ENCODE measurements at places on chromosomes 6 and 20. TPM values are rescaled to one million over a fixed set of nuclear protein-coding genes. Genes with fewer than 3 reads are reported as not detected.

SLC25A27 gene
- 1.3 TPM for total RNA-seq

DNA sequence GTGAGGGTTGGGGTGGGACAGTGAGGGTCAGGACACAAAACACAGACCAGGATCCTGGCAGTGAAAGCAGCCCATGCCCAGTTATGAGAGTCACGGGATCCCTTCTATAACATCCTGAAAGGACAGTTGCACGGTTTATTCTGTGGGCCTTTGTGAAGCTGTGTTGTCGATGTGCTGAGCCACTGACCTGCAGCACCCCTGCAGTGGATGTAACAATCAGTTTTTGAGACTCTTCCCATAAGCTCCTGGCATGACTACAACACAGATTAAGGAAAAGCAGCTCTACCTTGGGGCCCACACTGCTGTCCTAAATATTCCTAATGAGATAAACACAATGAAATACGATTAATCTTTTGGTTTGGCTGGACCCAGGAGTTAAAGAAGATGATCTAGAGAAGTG, 3.7 kb downstream of the PYGB start:
- DNase-seq: no peak
- peaks cover 30% of the 10 kb centered on the region for H3K4me1 ChIP-seq
- H3K36me3 ChIP-seq: peaks cover 24% of the 10 kb centered on the region
- no peak overlapping the region for H3K4me3 ChIP-seq

- DNase-seq: no peak
- peaks cover 8% of the 10 kb centered on the region for H3K36me3 ChIP-seq
- H3K27me3 ChIP-seq: peaks cover 18% of the 10 kb centered on the region
- no peak overlapping the region for H3K4me3 ChIP-seq
- H3K27ac ChIP-seq: no peak overlapping the region
- H3K4me1 ChIP-seq: peaks cover 17% of the 10 kb centered on the region
Observed at GRCh38 chr20:57613481-57613921, 6.7 kb downstream of the ZBP1 start.

GRCh38 chr6:13886949-13887348, 37.8 kb upstream of the RNF182 start:
- H3K4me3 ChIP-seq: no peak overlapping the region
- DNase-seq: no peak
- no peaks in the 10 kb centered on the region for H3K4me1 ChIP-seq
- H3K27ac ChIP-seq: no peak overlapping the region

GRCh38 chr6:10624836-10625235, 69.6 kb downstream of the C6orf52 start:
- H3K27ac ChIP-seq: no peak overlapping the region
- H3K27me3 ChIP-seq: no peaks in the 10 kb centered on the region
- H3K36me3 ChIP-seq: peaks cover 13% of the 10 kb centered on the region
- no peak for DNase-seq
- H3K4me3 ChIP-seq: no peak overlapping the region
- no peaks in the 10 kb centered on the region for H3K4me1 ChIP-seq

DNA sequence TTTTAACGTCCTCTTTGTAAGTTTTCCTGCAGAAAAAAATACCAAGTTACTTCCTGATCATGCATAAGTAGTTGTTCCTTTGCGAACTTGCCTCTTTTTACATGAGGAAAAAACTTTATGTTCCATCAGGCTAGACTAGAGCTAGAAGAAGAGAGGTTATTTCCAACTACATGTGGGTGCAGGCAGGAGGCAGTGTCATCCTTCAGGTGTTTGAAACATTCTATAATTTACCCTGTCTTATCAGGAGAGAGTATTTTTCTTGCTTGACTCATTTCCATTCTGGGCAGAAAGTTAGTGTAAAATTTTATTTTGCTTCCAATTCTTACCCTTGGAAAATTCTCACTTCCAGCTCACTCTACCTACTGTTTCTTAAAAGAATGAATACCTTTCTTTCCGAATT, 28.5 kb upstream of the EPHA7 start:
- H3K27me3 ChIP-seq: no peaks in the 10 kb centered on the region
- H3K4me1 ChIP-seq: no peaks in the 10 kb centered on the region
- H3K36me3 ChIP-seq: no peaks in the 10 kb centered on the region
- H3K4me3 ChIP-seq: no peak overlapping the region
- no peak overlapping the region for H3K27ac ChIP-seq

GRCh38 chr6:102766963-102767362, 1373.5 kb downstream of the GRIK2 start:
- no peaks in the 10 kb centered on the region for H3K36me3 ChIP-seq
- H3K4me3 ChIP-seq: no peak overlapping the region
- H3K27ac ChIP-seq: no peak overlapping the region
- DNase-seq: no peak
- no peaks in the 10 kb centered on the region for H3K27me3 ChIP-seq

DNA sequence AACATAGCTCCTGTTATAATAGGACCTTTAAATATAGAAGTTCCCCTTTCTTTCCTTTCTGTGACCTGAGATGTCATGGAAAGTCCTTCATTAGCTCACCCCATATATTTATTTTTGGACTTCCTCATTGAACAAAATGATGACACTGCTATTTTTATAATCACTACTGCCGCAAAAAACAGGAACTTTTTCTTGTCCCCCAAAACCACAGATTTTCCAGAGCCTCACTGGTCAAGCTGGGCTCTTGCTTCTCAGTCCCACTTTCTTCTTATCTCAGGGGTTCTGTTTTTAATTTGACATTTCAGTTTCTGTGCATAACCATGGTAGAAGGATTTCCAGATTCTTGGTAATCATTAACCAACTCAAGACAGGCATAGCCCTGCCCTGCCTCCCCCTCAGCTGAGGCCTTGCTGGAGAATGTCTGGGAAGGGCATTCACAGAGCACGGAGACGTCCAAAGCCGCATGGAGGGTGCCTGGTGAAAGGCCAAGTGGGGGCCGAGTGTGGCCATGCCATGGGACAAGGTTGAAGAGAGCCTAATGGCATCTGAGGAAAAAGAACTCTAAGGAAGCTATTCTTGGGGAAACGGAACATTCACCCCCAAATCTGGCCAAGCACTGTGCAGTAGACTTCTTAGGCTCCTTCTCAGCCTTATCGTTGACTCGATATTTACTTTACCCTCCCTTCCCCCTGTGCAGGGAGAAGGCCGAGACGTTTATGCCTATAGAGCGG, 73.7 kb downstream of the EDN1 start:
- H3K4me3 ChIP-seq: no peak overlapping the region
- H3K27me3 ChIP-seq: peaks cover 2% of the 10 kb centered on the region
- H3K27ac ChIP-seq: no peak overlapping the region
- no peak for DNase-seq

TXLNB gene
- 0.05 TPM for total RNA-seq

DNA sequence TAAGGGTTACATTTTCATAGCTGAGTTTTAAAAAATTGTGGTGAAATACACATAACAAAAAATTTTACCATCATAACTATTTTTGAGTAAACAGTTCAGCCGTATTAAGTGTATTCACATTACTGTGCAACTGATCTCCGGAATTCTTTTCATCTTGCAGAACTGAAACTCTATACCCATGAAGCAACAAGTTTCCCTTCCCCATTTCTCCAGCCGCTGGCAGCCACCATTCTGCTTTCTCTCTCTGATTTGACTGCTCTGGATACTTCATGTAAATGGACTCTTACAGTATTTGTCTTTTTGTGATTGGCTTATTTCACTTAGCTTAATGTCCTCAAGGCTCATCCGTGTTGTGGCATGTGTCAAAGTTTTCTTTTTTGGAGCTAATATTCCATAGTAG, 341.6 kb downstream of the QKI start:
- H3K4me1 ChIP-seq: no peaks in the 10 kb centered on the region
- no peak overlapping the region for H3K4me3 ChIP-seq
- H3K27me3 ChIP-seq: peaks cover 4% of the 10 kb centered on the region

GRCh38 chr20:23533161-23533560, 35.1 kb downstream of the CST9L start:
- H3K4me3 ChIP-seq: no peak overlapping the region
- DNase-seq: no peak
- H3K4me1 ChIP-seq: peaks cover 4% of the 10 kb centered on the region

GRCh38 chr20:17583126-17583525, 13.3 kb downstream of the DSTN start:
- no peak overlapping the region for H3K27ac ChIP-seq
- no peak for DNase-seq
- H3K36me3 ChIP-seq: peaks cover 8% of the 10 kb centered on the region
- no peaks in the 10 kb centered on the region for H3K27me3 ChIP-seq
- H3K4me3 ChIP-seq: no peak overlapping the region
- H3K4me1 ChIP-seq: peaks cover 16% of the 10 kb centered on the region

TRIM31 gene
- total RNA-seq: not detected

GRCh38 chr6:71533939-71534379, 245.3 kb downstream of the OGFRL1 start:
- H3K4me3 ChIP-seq: no peak overlapping the region
- DNase-seq: no peak
- H3K36me3 ChIP-seq: no peaks in the 10 kb centered on the region
- H3K27me3 ChIP-seq: no peaks in the 10 kb centered on the region
- no peaks in the 10 kb centered on the region for H3K4me1 ChIP-seq

VAPB gene
- total RNA-seq: 36.2 TPM

KIAA0408 gene
- total RNA-seq: 18.5 TPM

DNA sequence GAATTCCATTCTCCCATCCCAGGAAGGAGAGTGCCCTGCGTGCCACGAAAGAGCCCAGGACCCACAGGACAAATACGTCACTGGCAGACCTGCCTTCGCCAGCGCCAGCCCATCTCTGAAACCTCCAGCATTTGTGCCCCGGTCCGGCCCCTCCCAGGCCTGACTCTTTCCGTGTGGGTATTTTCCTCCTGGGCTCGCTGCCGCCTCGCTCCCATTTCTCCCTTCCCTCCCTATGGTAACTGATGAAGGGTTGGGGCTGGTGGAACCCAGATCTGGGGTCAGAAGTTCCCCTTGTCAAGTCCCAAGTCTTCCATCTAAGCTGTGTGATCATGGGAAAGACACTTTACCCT, 208.5 kb downstream of the LRFN2 start:
- no peak overlapping the region for H3K4me3 ChIP-seq
- no peak overlapping the region for H3K27ac ChIP-seq
- peaks cover 7% of the 10 kb centered on the region for H3K36me3 ChIP-seq
- H3K4me1 ChIP-seq: peaks cover 1% of the 10 kb centered on the region
- no peak for DNase-seq

DNA sequence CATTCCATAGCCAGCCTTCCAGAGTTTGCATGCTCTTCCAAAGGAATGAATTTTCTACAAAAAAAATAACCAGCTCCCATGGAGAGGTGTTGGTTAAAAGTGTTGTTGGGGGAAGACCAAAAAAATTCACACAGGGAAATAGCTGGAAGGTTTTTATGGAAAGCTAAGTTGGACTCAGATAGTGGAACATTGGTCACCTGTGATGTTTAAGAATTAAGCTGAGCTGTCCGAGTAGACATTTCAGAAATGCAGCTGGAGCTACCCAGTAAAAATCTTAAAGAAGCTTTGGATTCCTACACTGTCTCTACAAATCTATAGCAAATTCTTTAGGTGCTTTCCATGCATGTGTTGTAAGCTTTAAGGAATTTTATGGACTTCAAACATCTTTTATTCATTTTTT, 155.5 kb downstream of the THBS2 start:
- H3K27me3 ChIP-seq: no peaks in the 10 kb centered on the region
- no peaks in the 10 kb centered on the region for H3K36me3 ChIP-seq
- no peaks in the 10 kb centered on the region for H3K4me1 ChIP-seq
- no peak for DNase-seq
- H3K4me3 ChIP-seq: no peak overlapping the region

DNA sequence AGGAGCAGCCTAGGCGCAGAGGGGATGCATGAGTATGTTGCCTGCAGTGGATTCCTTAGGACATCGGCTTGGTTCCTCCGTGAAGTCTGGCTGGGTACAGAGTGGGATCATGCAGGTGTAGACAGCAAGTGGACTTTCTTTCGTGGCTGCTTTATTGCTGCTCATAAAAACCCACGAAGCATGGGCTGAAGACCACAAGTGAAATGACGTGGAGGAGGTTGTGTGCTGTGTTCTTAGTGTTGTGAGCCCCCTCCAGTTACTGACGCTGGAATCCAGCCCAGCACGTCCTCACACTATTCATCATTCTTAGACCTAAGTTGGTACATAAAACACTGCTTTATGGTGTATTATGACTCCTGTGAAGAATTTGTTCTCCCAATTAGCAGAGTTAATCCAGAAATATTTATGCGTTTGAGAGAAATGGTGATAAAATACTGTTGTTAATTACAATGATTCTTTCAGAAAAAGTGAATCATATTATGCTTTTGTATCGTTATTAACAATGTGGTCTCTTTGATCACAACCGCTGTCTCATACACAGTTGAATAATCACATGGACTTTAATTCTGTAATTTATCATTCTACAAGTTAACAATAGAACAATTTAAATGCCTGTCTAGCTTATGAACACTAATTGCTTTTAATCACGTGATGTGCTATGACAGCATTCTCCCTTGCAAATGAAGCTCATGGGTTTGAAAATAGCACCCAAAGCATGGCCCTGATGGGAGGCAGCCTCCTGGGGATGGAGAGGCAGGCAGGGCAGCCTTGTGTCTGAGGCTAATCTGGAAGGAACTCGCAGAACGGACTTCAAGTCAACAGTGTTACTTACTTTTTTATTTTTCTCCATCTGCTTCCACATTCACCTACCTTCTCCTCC, 233.9 kb upstream of the SYNDIG1 start:
- DNase-seq: no peak
- no peaks in the 10 kb centered on the region for H3K36me3 ChIP-seq
- H3K4me3 ChIP-seq: no peak overlapping the region
- H3K27ac ChIP-seq: no peak overlapping the region

- no peak overlapping the region for H3K4me3 ChIP-seq
- no peak for DNase-seq
- H3K36me3 ChIP-seq: no peaks in the 10 kb centered on the region
- H3K27ac ChIP-seq: no peak overlapping the region
- H3K27me3 ChIP-seq: peaks cover 7% of the 10 kb centered on the region
- H3K4me1 ChIP-seq: no peaks in the 10 kb centered on the region
Observed at GRCh38 chr6:99882128-99882702, 111.8 kb downstream of the MCHR2 start.

DNA sequence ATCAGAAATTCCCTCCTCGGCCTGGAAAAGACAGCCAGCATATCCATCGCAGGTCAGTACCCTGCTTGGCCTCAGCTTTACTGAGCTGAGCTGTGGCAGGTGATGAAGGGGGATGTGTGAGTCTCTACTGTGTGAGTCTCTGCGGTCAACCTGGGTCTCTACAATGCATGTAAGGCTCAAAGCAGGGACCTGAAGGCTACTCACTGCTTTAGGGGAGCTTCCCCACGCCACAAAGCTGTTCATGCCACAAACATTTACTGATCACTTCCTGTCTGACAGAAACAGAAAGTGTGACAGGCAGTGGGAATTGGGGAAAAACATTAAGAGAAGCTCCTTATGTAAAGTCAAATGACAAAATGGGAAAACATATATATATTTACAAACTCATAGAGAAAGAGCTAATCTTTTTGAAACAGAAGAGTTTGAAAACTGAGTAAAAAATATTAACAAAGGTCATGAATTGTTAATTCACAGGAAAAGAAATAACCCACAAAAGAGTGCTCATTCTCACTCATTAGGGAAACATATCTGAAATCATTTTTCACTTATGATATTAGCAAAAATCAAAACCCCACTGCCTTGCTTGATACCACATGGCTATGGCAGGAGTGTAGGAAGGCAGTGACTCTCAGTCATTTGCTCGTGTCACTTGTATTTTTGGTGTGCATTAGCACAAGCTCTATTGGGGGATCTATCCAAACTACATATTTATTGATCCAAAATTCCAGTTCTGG, 5.8 kb downstream of the BTN3A3 start:
- peak overlapping the region; percentile 56 for H3K27ac ChIP-seq
- H3K4me3 ChIP-seq: no peak overlapping the region
- H3K36me3 ChIP-seq: peaks cover 78% of the 10 kb centered on the region
- DNase-seq: no peak
- H3K27me3 ChIP-seq: no peaks in the 10 kb centered on the region

Measured in activated T-helper 2 cell treated with anti-CD3 and anti-CD28 coated beads, Interferon-gamma antibody, Interleukin-2, Interleukin-4, amounts not matched to agents 10 μg/mL and 5 μg/mL and 100 μg/mL, durations not matched to agents 14 hours and 24 hours and 36 hours (primary cell).